Cortex of kidney (tissue), 1 donor: ENCODE measurements at places on chromosomes 4 and X.

- DNase-seq: no peak
Observed at GRCh38 chr4:140070973-140071372, 83.0 kb downstream of the MAML3 start.

DNA sequence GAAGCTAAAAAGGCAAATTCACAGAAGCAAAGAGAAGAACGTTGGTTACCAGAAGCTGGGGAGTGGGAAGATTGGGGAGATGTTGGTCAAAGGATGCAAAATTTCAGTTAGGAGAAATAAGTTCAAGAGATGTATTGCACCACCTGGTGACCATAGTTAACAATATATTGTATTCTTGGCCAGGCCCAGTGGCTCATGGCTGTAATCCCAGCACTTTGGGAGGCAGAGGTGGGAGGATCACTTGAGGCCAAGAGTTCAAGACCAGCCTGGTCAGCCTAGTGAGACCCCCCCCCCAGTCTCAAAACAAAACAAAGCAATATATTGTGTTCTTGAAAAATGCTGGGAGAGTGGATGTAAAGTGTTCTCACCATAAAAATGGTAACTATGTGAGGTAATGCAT, 67.9 kb downstream of the TAB3 start:
- no peak for DNase-seq

GRCh38 chrX:7069556-7069955, 78.0 kb upstream of the STS start:
- DNase-seq: no peak

DNA sequence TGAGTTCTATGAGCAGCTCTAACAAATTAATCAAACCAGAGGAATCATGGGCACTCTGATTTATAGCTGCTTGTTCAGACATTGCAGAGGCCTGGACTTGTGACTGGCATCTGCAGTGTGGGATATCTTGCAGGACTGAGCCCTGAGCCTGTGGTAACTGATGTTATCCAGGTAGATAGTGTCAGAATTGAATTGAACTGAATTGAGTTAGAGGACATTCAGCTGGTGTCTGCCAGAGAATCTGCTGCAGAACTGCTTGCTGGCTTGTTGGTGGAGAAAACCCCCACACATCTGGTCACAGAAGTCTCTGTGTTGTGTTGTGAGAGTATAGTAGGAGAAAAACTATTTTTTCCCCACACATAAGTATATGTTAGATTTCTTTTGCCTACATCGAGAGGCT, 42.2 kb downstream of the SMIM20 start:
- no peak for DNase-seq

- no peak for DNase-seq
Observed at GRCh38 chrX:76555816-76556215, 128.3 kb downstream of the MAGEE1 start.

- DNase-seq: no peak
Observed at GRCh38 chr4:19177616-19178015, 1074.1 kb upstream of the SLIT2 start.

DNA sequence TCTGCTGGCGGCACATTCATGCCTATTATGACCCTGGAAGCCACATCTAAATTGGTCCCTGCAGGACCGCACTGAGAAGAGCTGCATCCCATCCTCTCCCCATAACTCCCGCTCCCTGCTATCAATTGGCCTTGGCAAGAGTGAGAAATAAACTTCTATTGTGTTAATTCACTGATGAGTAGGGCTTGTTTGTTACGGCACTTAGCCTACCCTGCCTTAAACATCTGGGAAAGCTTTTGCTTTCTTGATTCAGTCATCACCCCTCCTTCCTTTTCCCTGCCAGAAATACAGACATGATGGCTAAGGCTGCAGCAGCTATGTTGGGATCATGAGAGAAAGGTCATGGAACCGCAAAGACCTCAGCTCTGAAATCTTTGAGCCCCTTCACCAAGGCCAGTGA, 36.5 kb downstream of the SUPT20HL2 start:
- no peak for DNase-seq

- no peak for DNase-seq
Observed at GRCh38 chrX:2442694-2443093, 58.1 kb downstream of the DHRSX start.

GRCh38 chr4:80321776-80322175, 13.8 kb upstream of the CFAP299 start:
- DNase-seq: no peak

- no peak for DNase-seq
Observed at GRCh38 chr4:89995006-89995405, 100.4 kb downstream of the MMRN1 start.

DNA sequence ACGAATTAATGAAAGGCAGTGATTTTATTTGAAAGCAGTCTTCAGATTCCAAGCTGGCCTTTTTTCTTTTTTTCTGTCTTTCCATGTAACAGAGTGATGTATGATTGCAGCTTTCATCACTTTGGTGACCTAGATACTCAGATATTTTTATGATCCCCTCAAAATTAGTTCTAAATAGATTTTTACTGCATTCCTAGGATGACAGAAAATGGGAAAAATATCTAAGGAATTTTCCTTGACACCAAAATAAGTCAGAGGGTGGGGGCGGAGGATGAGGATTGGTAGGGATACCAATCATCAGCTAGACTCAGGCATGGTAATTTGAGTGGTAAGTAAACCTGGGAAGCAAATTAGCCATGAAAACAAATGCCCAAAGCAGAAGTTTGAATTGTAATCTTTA, 11.9 kb upstream of the HMGB2 start:
- no peak for DNase-seq

DNA sequence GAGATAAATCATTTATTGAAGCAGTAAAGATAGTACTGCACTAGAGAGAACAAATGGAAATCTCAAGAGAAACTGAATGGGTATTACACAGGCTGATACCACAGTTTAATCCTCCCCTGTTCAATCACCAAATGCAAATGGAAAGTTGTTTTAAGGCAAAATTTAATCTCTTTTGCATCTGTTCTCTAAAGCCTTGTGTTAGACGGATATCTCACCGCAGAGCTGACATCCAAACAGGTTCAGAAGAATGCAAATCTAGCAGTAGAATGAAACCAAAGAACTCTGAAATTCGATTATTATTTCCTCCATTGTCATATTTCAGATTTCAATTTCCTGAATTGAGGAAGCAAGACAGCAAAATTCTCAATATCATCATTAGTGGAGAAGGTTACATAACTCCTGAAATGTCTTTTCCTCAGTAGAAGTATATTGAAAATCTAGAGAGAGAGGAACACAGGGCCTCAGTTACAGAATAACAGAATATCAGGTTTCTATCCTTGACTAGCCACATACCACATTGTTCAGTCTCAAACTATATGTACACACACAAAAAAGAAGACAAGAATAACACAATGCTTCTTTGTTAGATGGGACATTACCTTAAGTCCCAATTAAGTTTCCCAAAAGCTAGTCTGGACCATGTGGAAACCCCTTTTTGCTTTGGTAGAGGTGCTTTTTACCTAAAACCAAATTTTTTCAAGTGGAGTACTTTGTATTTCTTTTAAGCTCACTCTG, 94.1 kb upstream of the BANK1 start:
- DNase-seq: no peak

DNA sequence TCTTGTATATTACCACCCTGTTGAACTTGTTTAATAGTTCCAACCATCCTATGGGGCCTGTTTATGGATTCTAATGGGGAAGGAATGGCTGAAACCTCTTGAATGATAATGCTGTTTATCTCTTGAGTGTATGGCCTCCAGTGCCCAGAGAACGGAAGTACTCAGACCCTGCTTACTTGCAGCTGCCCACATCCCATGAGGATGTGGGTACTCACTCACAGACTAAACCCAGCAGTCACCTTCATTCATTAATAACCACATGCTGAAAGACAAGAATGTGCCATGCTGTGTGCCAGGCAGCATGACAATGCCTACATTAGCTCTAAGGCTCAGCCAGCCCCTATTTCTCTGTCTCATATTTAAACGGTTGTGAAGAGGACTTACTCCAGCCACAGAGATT, 5.9 kb upstream of the ARMCX5 start:
- DNase-seq: no peak
